WERI-Rb-1 (cell line): ENCODE measurements at places on chromosomes 12 and 14.
A peak's percentile ranks its signal among the peaks of the same experiment; 100 is the strongest.

- peak; percentile 67 for DNase-seq
Measured at GRCh38 chr12:12704593-12705230, 8.7 kb upstream of the GPR19 start.

DNA sequence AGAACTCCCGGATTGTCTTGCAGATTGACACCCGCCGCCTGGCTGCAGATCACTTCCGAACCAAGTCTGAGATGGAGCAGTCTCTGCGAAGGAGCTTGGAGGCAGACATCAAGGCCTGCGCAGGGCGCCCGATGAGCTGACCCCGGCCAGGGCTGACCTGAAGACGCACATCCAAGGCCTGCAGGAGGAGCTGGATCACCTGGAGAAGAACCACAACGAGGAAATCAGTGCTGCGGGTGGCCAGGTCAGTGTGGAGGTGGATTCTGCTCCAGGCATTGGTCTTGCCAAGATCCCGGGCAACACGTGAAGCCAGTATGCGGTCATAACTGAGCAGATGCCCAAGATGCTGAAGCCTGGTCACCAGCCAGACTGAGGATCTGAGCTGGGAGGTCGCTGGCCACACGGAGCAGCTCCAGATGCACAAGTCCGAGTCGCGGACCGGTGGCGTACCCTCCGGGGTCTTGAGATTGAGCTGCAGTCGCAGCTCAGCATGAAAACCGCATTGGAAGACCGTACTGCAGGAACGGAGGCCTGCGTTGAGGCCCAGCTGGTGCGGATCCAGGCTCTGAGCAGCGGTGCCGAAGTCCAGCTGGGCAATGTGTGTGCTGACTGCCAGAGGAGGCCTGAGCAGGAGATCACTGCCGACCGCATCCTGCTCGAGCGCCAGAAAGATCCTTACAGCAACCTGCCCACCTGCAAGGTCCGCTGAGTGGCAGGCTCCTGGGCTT is 12.4 kb upstream of the A2M start:
- DNase-seq: no peak

DNA sequence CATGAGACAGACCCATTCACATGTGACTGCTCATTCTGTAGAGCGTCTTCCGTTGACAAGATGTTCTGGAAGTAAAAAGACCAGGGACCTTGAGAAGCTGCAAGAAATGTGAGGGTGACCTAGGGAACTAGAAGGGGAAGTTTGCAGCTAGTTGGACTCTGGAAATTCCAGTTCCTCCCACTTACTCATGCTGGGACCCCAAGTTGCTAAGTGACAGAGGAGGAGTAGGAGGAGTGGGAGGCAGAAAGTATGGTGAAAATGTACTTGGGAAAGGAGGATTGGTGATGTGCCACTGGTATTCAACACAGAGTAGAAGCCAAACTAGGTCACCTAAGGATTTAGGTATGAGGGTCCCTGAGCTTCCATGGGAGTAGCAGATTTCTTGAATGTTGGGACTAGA is 132.4 kb downstream of the KCNA5 start:
- no peak for DNase-seq

- peak; percentile 67 for DNase-seq
Measured at GRCh38 chr12:107404981-107405380, 280.6 kb upstream of the PWP1 start.

DNA sequence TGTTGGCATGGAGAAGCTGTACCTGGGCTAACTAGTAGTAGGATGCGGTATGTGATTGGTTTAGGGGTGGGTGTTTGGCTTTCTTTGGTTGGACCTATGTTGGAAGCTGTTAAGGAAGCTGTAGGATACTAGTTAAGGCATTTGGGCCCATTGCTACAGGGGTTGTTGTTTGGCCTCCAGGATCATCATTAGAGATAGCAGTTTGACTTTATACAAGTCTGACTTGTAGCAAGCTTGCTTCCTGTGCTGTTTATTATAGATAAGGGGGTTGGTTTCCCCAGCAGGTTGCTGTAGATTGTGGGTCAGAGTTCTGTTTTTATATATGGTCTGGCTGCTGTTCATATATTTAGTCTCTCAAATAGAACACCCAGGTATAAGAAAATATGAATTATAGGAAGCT is 1.4 kb upstream of the PRIM1 start:
- DNase-seq: no peak

- DNase-seq: no peak
Measured at GRCh38 chr14:99360774-99361595, 89.0 kb upstream of the BCL11B start.

DNA sequence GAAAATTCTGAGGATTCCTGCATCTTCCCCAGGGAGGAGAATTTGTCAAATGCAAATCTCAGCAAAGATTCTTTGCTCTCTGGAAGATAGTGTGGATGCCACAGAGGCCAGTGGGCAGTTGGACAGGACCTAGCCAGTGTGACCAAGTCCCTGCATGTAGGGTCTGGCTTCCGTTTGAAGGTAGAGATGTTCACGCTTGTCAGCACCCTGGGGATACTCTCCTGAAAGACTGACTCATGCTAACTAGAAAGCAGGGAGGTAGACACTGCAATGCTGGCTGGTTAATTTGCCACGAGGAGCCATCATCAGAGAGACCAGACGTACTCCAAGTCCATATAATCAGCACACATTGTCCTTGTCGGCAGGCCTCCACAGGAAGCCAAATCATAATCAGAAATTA is 130.1 kb downstream of the SAMD4A start:
- DNase-seq: no peak

GRCh38 chr12:64273527-64274403 is 51.7 kb upstream of the KICS2 start:
- DNase-seq: peak; percentile 55

GRCh38 chr14:82080370-82080769 is 546.7 kb upstream of the SEL1L start:
- no peak for DNase-seq

DNA sequence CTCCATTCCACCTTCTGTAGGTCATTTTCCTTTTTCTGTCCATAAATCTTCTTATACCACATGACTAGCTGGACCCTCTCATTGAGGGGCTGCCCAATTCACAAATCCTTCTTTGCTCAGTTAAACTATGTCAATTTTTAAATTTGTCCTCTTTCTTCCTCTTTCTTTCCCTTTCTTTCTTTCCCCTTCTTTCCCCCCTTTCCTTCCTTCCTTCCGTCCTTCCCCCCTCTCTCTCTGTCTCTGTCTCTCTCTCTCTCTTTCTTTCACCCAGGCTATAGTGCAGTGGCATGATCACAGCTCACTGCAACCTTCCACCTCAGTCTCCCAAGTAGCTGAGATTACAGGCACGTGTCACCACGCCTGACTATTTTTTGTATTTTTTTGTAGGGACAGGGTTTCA is 47.1 kb upstream of the TMEM263 start:
- DNase-seq: no peak

GRCh38 chr12:116384691-116385485 is 107.4 kb upstream of the MED13L start:
- DNase-seq: peak; percentile 22

DNA sequence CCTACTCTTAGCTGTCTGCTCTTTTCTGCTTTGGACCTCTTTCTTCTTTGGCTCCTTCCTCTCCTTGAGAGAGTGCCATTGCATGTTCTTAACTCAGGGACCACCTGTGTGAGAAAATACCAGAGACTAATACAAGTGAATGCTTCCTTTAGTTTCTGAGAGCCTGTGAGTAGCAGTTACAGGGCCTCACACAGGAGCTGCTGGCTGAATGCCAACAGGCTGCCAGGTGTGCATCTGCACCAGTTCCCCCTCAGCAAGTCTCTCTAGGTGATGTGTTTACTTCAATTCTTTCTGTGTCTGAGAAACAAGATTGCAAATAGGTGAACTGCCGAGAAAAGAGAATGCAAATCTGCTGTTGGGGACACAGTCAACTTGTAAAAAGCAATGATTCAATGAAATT is 108.2 kb downstream of the STXBP6 start:
- DNase-seq: no peak

- no peak for DNase-seq
Measured at GRCh38 chr12:56724701-56724971, 463 bp downstream of the NACA start.

GRCh38 chr12:28961948-28962384 is 187.1 kb upstream of the FAR2 start:
- DNase-seq: no peak
